GM23338 (cell line): ENCODE measurements at places on chromosomes 13 and 19. TPM values are rescaled to one million over a fixed set of nuclear protein-coding genes. Genes with fewer than 3 reads are reported as not detected.

GRCh38 chr19:18660939-18661670 is 22.4 kb upstream of the CRTC1 start:
- no peak for DNase-seq
- H3K4me3 ChIP-seq, result no peak overlapping the region
- no peaks in the 10 kb centered on the region for H3K4me1 ChIP-seq
- H3K36me3 ChIP-seq, result no peaks in the 10 kb centered on the region

DNA sequence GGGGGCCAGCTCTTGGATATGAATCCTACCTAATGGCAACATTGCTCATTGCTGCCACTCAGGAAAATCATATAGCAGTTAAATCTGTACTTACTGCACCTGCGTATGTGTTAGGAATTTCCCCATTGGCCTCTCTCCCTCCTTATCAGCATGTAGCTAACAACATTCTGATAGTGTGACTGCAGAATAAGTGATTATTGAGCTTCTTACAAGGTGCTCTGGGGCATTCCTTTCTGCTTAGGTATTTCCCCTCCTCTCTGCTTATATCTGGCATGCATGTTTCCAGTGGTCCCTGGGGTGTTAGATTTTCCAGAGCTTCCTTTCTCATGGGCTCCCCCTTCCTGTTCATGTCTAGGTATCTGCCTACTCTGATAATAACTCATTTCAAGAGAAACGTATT is 414.1 kb upstream of the SLITRK1 start:
- no peaks in the 10 kb centered on the region for H3K27me3 ChIP-seq
- 0 out of 2 replicates have a peak, but pooled peaks cover 3% of the 10 kb centered on the region for H3K4me1 ChIP-seq
- DNase-seq, result peak; percentile 17
- H3K27ac ChIP-seq, result no peak overlapping the region
- no peak overlapping the region for H3K4me3 ChIP-seq
- no peaks in the 10 kb centered on the region for H3K36me3 ChIP-seq

The MYBPC2 gene
- 3.8 and 4.2 TPM in 2 replicates for total RNA-seq

The CBARP gene
- 10.8 and 14.1 TPM in 2 replicates for total RNA-seq

The CERS1 gene
- 11.1 and 11.7 TPM in 2 replicates for total RNA-seq
